ENCODE measurements at places on chromosomes 11 and 22.
A peak's percentile ranks its signal among the peaks of the same experiment; 100 is the strongest.

- H3K4me3 ChIP-seq: no peak overlapping the region
- peaks cover 70% of the 10 kb centered on the region for H3K4me1 ChIP-seq
- H3K27me3 ChIP-seq: no peaks in the 10 kb centered on the region
- no peak overlapping the region for H3K27ac ChIP-seq
- no peak for DNase-seq
These were observed 30.1 kb downstream of the GRAMD4 start for GRCh38 chr22:46650078-46650810.

GRCh38 chr11:45603946-45604682 lies 61.3 kb downstream of the CHST1 start:
- no peaks in the 10 kb centered on the region for H3K36me3 ChIP-seq
- DNase-seq: no peak
- no peak overlapping the region for H3K27ac ChIP-seq

GRCh38 chr11:75421035-75421602 lies 11.9 kb downstream of the KLHL35 start:
- no peak overlapping the region for H3K27ac ChIP-seq
- peaks cover 38% of the 10 kb centered on the region for H3K4me1 ChIP-seq
- no peak overlapping the region for H3K4me3 ChIP-seq

GRCh38 chr11:79794484-79795393 lies 353.9 kb upstream of the TENM4 start:
- H3K27ac ChIP-seq: no peak overlapping the region
- H3K4me1 ChIP-seq: no peaks in the 10 kb centered on the region
- no peaks in the 10 kb centered on the region for H3K27me3 ChIP-seq
- no peaks in the 10 kb centered on the region for H3K36me3 ChIP-seq

DNA sequence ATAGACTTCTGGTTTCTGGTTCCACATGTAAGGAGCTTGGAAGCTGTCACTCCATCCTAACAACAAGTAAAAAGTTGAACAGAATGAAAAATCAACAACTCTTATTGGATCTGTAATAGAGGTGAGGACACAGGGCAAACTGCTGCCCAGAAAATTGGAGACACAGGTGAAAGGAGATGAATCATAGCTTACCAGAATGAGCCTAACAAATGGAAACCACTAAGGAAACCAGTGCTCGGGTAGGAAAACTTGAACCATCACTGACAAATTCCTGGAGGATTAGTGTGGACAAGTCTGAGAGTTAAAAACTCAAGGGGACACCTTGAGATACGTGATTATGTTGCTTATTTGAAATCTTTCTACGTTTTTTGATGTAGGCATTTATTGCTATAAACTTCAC lies 52.1 kb downstream of the GDPD4 start:
- H3K4me1 ChIP-seq: peaks cover 47% of the 10 kb centered on the region
- H3K36me3 ChIP-seq: no peaks in the 10 kb centered on the region
- no peaks in the 10 kb centered on the region for H3K27me3 ChIP-seq
- H3K4me3 ChIP-seq: no peak overlapping the region
- H3K27ac ChIP-seq: no peak overlapping the region

- H3K27me3 ChIP-seq: no peaks in the 10 kb centered on the region
- H3K4me1 ChIP-seq: peaks cover 6% of the 10 kb centered on the region
- no peak overlapping the region for H3K27ac ChIP-seq
- no peaks in the 10 kb centered on the region for H3K36me3 ChIP-seq
- peak; percentile 54 for DNase-seq
These were observed 13.6 kb upstream of the LGR4 start for GRCh38 chr11:27485930-27486773.

- no peak overlapping the region for H3K27ac ChIP-seq
- H3K4me1 ChIP-seq: no peaks in the 10 kb centered on the region
- H3K27me3 ChIP-seq: peaks cover 18% of the 10 kb centered on the region
- DNase-seq: no peak
- no peak overlapping the region for H3K4me3 ChIP-seq
These were observed 834.6 kb downstream of the TBC1D22A start for GRCh38 chr22:47597041-47597440.

- peak overlapping the region; percentile 91 for H3K4me3 ChIP-seq
- DNase-seq: peak; percentile 59
- H3K4me1 ChIP-seq: peaks cover 42% of the 10 kb centered on the region
- peak overlapping the region; percentile 99 for H3K27ac ChIP-seq
These were observed 430 bp downstream of the DDX6 start for GRCh38 chr11:118790357-118791110.
